ENCODE measurements at places on chromosomes 5 and 9.

DNA sequence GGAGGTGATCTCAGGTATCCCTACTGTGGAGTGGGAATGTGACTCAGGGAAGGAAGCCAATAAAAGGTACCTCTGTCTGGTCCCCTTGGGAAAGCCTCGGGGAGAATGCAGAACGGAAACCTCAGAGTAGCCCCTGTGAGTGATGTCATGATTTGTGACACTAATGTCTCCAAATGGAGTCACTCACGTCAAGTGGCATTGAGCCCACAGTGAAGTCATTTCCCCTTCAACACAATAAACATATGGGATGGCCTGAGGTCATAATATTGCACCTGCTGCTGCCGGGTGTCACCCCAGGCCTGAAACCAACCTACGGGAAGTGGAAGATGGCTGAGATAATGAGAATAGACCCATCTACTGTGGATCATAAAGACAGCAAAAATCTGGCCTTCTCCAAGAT lies 75.9 kb upstream of the GOLM1 start:
- DNase-seq, result no peak

DNA sequence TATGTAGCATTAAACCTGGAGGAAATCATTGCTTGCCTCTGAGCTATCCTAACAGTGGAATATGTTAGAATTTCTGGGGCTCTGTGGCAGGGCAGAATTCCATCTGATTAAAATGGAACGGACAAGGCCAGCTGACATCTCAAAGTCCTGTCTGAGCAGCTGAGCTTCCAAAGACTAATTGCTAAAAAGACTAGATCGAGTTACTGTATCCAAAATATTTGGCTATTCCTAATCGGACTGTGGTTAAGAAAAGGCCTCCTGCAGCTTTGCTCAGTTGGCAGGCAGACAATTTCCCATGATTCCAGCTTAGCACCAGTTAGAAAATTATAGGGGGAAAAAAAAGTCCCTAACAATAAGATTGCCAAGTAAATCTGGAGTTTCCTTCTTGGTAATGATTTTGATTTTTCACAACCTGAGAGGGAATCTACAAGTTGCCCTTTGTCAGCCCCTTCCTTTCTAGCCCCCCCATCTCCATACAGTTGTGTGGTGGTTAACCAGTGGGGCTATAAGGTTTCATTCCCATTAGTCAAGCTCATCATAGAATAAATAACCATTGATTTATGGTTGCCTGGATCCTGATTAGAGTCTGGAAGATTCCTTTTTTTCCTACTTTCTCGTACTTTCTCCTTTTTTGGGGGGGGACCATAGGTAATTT lies 26.4 kb downstream of the PTGR1 start:
- peak; percentile 23 for DNase-seq

DNA sequence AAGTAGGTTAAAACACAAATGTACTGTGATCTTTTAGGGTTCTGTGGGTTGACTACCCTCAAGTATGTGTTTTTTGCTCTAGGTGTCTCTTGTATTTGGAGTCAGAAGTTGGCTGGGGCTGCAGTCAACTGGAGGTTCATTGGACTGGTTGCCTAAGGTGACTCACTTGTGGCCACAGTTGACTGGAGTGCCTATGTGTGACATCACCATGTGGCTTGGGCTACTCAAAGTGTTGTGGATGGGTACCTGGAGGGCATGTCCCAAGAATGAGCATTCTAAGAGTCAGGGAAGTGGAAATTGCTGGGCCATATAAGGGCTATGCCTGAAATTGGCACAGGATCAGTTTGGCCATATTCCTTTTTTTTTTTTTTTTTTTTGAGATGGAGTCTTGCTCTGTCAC lies 27.4 kb downstream of the SNX30 start:
- DNase-seq, result no peak

DNA sequence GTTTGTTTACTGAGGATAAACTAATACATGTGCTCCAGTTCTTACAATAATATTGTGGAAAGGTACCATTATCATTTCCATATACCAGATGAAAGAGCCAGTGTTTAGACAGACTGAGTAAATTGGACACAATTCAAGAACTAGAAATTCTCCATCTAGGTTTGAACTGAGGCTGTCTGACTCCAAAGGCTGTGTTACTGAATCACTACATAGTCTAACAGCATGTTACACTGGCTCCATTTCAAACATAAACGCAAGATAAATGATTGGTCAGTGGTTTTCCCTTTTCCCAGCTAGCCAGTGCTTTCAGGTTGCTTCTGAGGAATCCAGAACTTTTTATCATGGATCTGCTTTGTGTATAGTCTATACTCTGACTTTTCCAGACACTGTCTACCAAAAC lies 8.1 kb downstream of the SPDL1 start:
- DNase-seq, result no peak

DNA sequence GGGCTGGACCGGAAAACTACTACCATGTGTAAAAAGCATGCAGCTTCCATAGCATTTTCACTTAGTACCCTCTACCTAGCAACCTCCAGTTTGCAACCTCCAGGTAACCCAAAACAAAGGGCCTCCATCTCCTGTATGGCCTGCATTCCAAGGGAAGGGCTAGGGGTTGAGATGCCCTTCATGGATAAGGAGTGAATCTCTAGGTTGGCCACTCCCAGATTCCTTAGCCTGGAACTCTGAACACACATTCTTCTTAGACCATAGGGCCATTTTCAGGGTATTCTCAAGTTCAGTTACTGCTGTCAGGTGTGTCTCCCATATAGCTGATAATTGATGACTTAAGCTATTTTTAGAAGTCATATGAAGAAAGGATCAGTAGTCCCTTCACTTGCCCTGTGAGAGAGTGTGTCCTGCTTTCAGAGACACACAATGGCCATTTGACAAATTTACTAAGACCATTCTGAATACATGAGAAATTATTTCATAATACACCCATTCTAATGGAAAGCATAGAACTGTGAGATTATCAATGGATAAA lies 22.5 kb downstream of the HSPB3 start:
- DNase-seq, result no peak

- peak; percentile 12 for DNase-seq
Measured at GRCh38 chr5:39570403-39571027, 145.7 kb upstream of the DAB2 start.

DNA sequence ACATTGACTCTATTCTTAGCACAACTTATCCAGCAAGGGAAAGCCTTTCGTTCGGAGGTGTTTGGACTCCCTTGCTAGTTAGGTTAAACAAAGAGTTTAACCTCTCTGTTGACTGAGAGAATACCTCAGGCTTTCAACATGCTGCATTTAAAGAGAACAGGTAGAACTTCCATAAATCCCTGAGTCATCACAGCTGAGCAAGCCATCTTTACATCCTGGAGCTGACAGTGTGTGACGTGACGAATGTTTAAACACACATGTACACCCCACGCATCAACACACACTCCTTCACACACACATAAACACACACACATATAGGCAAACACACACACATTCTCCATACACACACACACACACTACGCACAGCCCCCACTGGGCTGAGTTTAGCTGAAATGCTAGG lies 152.8 kb downstream of the ADAMTS12 start:
- DNase-seq, result no peak

DNA sequence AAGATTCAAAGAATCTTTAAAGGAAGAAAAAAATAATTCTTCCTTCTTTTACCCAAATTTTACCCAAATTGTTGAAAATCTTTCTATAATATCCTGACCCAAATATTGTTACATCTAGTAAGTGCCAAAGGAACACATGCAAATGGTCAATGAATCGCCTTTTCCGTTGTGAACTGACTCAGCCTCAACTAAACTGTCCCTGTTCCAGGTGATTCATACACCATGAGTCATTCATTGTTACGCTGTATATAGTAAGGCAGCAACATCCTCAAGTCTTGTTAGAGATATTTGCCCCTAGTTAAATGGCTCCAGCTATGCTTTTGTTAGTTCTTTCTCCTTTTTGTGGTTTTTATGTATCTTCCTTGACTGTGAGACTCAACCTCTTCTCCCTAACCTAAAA lies 9.7 kb downstream of the PTGER4 start:
- no peak for DNase-seq

DNA sequence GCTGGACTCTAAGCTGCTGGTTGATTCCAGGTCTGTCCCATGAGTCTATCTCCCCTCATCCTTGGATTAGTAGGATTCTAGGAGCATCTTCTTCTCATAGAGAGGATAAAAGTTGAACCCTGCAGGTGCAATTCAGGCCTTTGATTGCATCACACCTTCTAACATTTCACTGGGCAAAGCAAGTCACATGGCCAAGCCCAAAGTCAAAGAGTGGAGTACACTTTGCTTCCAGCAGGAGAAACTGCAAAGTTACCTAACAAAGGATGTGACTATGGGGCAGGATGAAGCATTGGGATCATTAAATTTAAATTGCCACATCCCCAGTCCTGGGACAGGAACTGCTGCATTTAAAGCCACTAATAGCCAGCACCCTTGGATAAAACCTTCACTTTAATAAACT lies 51.0 kb upstream of the EGFLAM start:
- no peak for DNase-seq

GRCh38 chr9:107213561-107214028 lies 69.5 kb upstream of the RAD23B start:
- no peak for DNase-seq

GRCh38 chr5:131466171-131466766 lies 168.8 kb downstream of the RAPGEF6 start:
- DNase-seq, result no peak

- DNase-seq, result no peak
Measured at GRCh38 chr9:4833781-4834560, 41.2 kb downstream of the RCL1 start.

DNA sequence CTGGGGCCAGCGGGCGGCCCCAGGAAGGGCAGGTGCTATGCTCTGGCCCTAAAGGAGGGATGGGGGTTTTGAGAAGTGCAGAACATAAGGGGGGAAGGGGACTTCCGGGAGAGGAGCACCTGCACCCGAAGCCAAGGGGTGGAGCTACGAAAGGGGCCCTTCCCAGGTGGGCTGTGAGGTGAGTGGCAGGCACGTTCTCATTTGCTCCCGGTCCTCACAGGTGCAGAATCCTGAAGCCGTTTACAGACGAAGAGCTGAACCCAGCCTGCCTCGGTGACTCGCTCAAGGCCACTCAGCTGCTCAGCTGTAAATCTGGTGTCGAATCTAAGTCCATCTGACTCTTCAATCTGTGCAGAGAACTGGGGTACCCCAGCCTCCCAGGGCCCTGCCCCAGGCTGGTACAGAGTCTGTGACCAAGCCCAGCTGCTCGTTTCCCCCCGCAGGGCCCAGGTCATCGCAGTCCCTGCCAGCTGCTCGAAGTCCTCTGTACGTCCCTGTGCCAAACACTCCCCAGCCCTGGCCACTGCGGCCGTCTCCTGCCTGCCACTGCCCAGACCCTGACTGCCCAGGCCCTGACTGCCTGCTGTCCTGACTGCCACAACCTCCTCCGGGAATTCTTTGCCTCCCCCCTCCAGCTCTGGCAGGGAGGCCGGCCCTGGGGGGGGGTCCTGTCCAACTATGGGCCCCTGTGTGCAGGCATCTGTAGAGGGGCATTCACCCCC lies 53.8 kb upstream of the RXRA start:
- peak; percentile 72 for DNase-seq

GRCh38 chr9:30075022-30075421 lies 2309.4 kb upstream of the ACO1 start:
- DNase-seq, result no peak
